ENCODE measurements at places on chromosomes 3 and 15.

- no peak for DNase-seq
Measured at GRCh38 chr15:67146234-67146633, 80.8 kb downstream of the SMAD3 start.

GRCh38 chr3:150072576-150072975 lies 101.9 kb upstream of the PFN2 start:
- DNase-seq, result no peak

GRCh38 chr15:49627407-49627877 lies 6.6 kb downstream of the DTWD1 start:
- DNase-seq, result no peak

DNA sequence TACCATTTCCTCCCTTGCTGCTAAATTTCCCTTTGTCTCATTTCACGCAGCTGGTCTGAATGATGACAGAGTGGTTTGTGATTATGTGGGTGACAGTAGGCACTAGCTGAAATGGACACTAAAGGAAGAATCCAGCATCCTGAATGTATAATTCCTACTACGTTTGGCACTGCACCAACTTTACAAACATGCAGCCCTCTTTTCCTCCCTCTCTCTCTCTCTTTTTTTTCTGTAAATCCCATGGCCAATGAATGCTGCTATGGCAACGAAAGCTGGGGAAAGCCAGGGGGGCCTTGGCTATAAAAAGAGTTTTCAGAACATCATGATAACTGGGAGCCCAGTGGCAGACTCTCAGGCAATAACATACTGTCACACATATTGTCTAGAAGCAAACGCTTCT lies 367.2 kb upstream of the AGTR1 start:
- DNase-seq, result no peak

DNA sequence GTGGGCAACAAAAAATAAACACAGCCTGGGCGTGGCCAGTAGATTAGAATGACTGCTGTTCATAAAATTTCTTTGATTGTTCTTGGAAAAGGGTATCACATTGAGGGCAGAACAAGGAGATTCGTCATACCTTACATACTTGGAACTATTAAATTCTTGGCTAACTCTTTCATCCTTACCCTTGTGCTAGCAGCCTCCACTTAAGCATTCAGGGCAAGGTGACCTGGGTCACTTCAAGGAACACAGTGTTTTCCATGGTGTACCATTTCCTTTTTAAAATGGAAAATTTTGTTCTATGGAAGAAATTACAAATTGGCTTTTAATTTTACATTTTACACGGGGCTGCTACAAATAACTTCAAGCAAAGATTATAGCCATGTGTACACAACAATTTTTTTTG lies 60.8 kb downstream of the MINDY4B start:
- no peak for DNase-seq

DNA sequence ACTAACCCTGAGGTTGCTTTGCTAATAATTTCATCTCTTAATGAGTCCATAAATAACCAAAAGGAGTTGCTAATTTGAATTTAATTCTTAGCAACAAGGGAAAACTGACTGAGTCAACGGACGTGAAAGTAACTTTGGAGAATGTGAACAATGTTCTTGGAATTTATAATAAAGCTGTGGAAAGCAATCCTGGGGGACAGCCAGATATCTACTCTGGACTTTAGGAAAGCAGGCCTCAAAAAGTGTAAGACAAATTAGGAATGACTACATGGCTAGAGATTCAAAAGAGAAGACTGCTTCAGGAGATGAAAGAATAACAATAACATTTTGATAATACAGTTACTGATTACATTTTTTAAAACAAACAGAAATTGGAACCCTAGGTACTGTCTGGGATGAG lies 318.4 kb upstream of the COL8A1 start:
- DNase-seq, result no peak

DNA sequence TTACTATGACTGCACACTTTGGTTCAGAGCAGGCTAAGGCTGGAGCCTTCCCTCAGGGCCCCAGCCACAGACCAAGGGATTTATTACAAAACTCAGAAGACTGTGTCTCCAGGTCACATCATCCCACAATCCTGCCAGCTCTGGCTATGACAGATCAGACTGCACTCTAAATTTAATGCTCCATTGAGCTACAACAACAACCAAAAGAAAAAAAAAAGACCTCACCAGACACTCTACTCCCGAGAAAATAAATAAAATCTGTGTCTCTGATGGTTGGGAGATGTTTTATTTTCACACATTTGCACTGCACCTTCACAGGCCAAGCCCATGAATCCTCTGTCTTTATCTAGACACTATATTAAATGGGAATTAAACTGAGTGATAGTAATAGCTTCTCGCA lies 50.8 kb upstream of the CTNNB1 start:
- no peak for DNase-seq

DNA sequence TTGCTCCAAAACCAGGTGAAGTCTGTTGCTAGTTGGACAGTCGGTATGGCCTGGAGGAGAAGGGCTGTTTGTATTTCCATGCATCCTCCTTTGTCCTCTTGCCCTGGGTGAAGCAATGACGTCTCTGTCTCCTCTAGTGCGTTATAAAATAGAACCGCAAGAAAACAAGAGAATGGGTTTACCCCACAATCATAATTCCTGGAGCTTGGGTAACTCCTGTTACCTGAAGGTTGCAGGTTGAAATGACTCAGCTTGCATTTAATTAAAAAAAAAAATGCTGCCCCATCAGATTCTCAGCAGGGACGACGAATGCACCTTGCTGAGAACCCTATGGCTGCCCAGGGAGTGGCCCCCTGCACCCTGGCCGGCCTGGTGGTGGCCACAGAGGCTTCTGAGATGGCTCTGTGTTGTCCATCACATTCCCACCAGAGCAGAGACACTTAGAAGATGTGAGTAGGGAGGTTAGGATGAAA lies 228.2 kb upstream of the BHLHE40 start:
- no peak for DNase-seq

DNA sequence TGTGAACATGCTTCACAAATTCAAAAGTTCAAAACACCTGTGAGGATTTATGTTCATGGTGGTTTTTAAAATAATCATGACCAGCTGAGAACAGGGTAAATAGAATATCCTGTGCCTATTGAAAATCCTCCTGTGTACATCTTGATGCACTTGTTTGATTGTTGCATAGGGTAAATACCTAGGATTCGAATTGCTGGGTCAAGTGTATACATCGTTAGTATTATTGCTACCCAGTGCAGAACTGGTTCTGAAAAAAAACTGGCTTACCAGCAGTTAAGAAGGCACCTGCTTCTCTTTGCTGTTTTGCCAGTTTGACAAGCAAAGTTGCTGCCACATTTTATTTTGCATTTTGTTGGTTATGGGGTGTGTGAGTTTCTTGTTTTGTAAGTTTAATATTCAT lies 272.6 kb downstream of the CLSTN2 start:
- no peak for DNase-seq

DNA sequence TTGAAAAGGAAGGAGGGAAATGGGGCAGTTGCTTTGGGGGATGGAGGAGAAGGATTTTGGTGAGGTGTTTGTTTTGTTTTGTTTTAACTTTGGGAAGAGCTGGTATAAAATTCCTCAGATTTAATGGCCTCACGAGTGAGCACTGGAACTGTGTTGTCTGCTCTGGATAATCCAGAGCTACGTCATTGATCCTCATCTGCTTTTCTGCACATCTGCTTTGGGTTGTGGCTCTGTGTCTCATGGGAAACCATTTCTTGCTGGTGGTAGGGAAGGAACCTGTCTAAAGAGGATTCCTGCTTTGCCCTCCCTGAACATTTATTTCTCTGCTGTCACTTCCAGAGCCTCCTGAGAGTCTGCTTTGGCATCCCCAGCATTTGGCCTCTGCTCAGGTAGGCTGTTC lies 3.1 kb downstream of the SNRK start:
- DNase-seq, result no peak

GRCh38 chr3:37526511-37526910 lies 335.2 kb upstream of the CTDSPL start:
- DNase-seq, result no peak

GRCh38 chr3:69791919-69792399 lies 52.7 kb downstream of the MITF start:
- DNase-seq, result peak; percentile 60

- DNase-seq, result no peak
Measured at GRCh38 chr3:15646851-15647511, 45.4 kb downstream of the BTD start.

DNA sequence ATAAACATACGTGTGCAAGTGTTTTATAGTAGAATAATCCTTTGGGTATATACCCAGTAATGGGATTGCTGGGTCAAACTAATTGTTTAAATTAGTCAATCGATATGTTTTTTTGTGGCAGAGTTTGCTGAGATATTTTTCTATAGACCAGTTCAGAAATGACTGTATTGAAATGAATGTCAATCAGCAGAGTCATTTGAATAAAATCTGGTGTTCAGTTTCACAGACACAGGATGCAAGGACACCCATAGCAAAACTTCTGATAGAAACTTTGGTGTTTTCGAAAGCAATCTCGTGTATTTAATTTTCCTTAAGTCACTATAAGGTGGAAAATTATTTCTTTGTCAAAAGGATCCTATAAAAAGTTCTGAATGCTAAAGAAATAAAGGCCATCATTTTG lies 434.4 kb downstream of the RAP2B start:
- no peak for DNase-seq

DNA sequence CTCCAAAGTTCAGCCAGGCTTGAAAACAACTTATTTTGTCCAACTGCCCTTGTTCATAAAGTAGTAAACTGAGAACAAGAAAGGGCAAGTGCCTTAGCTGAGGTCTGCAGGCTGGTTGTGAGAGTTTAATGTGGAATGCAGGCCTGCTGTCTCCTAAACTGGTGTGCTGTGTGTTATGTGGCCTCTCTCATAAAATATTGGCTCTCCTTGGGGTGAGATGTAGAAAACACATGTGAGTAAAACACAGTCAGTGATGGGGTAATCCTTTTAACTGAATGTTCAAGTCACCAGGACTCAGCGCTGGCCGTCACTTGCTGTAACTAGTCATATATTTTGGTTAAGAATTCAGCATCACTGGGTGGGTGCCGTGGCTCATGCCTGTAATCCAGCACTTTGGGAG lies 7.1 kb upstream of the ST6GAL1 start:
- DNase-seq, result no peak

DNA sequence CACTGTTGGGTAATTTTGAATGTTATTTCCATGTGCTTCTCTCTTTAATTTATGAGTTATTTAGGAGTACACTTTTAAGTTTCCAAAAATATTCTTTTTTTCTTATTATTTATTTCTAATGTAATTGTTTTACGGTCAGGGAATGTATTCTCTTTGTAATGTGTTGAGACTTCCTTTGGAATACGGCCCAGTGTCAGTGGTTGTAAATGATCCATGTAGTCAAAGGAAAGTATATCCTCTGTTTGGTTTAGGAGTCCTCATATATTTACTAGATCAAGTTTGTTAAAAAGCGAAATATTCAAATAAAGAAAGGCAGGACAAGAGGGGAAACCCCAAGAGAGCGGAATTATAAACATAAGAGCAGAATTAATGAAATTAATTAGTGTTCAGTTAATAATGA lies 49.0 kb upstream of the ADGRG7 start:
- DNase-seq, result no peak

DNA sequence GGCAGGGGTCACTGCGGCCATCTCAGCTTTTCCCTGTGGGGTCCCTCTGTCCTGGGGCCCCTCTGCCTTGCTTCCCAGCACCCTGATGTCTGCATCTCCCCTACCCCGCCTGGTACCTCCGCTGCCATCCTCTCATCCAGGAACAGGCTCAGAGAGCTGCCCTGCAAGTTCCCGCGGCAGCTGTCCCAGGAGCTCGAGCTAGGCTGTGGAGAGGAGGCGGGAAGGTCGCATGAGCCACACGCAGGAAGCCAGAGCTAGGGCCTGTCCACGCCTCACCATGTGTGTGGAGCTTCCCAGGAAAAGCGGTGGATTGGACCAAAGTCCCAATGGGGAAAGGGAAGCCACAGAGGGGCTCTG lies 12.5 kb downstream of the PLA2G4B start:
- no peak for DNase-seq

DNA sequence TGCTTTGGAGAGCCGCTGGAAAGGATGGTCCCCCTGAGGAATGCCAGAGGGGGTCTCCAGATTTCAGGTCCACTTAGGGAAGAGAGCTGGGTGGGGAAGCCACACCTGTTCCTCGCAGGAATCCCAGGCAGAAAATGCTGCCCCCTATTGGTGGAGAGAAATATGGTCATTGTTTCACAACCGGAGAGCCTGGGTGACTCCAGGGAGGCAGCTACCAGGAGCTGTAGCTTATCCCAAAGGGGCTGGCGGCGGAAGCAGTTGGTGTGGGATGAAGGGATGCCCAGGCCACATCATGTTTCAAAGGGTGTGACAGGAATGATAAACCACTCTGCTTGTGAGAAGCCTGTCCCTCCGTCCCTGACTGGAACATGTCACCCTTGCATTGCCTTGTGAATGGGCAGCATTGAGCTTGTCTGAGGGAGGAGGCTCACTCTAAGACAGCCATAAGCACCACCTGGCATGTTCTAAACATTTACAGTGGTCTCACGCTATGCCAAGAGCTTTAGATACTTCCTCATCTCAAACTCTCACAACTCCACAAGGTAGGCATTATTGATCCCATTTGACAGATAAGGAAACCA lies 34.5 kb downstream of the POMGNT2 start:
- DNase-seq, result peak; percentile 2

GRCh38 chr3:161700998-161701397 lies 204.4 kb downstream of the OTOL1 start:
- no peak for DNase-seq

- DNase-seq, result no peak
Measured at GRCh38 chr3:16487511-16488175, 25.9 kb downstream of the RFTN1 start.

DNA sequence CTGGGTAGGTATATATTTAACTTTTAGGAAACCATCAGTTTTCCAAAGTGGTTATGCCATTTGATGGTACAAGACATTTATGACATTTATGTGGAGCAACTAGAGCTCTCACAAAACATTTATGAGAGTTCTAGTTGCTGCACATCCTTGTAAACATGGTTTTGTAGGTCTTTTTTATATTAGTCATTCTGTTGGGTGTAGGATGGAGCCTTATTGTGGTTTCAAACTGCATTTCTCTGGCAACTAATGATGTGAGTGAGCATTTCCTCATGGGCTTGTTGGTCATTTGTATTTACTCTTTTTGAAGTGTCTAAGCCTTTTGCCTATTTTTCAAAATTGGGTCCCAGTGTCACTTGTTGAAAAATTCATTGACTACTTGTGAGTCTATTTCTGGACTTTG lies 45.7 kb upstream of the MGLL start:
- no peak for DNase-seq

GRCh38 chr3:187878772-187879518 lies 133.7 kb upstream of the BCL6 start:
- peak; percentile 25 for DNase-seq

DNA sequence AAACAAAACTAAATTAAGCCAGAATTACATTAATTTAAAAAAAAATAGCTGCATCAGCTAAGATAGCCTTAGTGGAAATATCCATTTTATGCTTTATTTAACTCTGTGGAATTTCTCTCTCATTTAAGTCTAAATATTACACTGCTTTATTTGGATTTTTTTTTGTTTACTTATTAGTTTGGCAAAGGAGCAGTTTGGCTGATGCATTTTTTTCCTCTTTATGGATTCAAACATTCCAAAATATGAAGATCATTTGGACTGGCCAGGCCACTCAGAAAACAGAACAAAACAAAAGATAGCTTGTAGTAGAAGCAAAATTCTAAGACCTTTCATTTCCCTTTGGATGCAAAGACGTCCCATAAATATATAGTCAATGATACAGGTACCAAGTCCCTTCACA lies 707.3 kb upstream of the UBE2E2 start:
- no peak for DNase-seq

- DNase-seq, result no peak
Measured at GRCh38 chr3:194460566-194460965, 26.2 kb downstream of the ATP13A3 start.

Measured in inflammatory macrophage treated with lipopolysaccharide for 4 hours (primary cell).